ENCODE measurements at places on chromosomes 16 and 17. TPM values are rescaled to one million over a fixed set of nuclear protein-coding genes. Genes with fewer than 3 reads are reported as not detected.

The CCL22 gene
- total RNA-seq, result not detected

The LITAF gene
- 26.5 TPM for total RNA-seq

The C16orf87 gene
- total RNA-seq, result 11.8 TPM

- DNase-seq, result no peak
These were observed 139.4 kb downstream of the C16orf78 start for GRCh38 chr16:49513040-49513439.

- DNase-seq, result no peak
These were observed 620 bp downstream of the SAMD14 start for GRCh38 chr17:50129353-50129727.

DNA sequence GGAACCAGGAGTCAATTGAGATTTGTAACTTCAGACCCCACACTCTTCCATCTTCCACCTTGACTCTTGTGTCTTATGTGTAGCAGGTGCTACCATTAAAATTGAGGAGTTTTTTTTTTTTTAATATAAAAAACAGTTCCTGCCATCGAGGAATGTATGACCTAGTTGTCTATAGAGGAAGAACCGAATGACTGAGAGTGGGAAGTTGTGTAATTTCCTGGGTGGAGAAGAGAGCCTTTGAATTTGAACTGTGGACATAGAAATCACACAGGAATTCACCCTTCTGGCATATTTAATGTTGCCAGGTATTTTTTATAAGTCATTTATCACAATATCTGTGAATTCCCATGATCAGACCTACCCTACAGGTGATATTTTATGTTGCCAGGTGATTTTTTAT, 22.0 kb downstream of the SP2 start:
- DNase-seq, result no peak

GRCh38 chr17:9457005-9457404, 118.6 kb downstream of the STX8 start:
- no peak for DNase-seq

The FAM83G gene
- total RNA-seq, result 2.9 TPM

DNA sequence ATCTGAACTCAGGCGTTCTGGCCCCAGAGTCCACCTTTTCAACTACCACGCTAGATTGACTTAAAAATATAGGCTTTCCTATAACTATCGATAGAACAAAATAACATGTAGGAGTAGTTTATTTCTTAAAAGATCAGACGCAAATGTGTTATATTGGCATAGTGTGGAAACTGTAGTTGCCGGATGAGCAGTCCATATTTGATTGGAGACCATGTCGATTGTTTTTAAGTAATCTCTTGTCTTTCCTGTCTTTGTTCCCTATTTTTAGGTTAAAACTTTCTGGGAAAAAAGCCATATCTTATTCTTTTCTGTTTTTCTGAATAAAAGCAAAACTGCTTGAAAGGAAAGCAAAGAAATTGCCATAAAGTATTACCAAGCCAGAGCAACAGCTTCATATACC, 53.1 kb downstream of the GAN start:
- no peak for DNase-seq

GRCh38 chr16:15834502-15834901, 22.3 kb downstream of the MYH11 start:
- DNase-seq, result no peak

All from RPMI7951 (cell line).